ENCODE measurements at places on chromosomes 2 and 18.

- DNase-seq: no peak
Measured at GRCh38 chr2:226179010-226179409, 620.6 kb downstream of the IRS1 start.

DNA sequence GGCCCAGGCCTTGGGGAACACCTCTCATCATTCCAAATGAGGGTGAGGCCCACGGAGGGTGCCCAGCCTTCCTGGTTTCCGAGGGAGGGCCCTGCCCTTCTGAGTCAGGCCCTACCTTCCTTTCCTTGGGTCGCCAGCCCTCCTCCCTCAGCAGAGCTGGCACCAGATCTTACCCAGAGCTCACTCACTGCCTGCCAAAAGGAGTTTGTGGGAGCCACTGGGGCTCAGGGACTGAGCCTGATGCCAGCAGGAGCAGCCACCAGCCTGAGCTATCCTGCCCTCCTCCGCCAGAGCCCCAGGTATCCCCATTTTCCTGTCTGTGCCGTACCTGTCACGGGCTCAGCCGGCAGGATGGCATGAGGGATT is 64.1 kb downstream of the NRP2 start:
- no peak for DNase-seq

DNA sequence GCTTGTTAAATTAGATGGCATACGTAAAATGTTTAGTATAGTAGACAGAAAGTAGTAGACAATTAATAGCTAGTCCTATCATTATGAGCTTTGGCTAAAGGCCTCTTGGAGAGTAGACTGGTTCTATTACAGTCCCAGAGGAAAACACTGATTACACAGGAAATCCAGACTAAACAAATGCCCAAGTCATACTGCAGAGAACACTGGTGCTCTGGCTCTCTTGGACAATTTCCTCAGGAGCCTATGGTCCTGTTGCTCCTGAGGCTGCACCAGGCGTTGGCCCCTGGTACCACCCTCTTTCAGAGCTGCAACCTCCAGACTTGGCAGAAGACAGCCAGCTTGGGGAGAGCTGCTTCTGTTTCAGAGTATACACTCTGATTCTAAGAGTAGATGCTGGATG is 41.8 kb downstream of the STAT1 start:
- no peak for DNase-seq

- no peak for DNase-seq
Measured at GRCh38 chr2:61055557-61055956, 10.1 kb upstream of the SANBR start.

GRCh38 chr2:218963601-218964000 is 4.1 kb downstream of the CDK5R2 start:
- no peak for DNase-seq

GRCh38 chr2:101679037-101679726 is 18.3 kb upstream of the MAP4K4 start:
- no peak for DNase-seq

- no peak for DNase-seq
Measured at GRCh38 chr18:21769206-21769605, 28.6 kb downstream of the MIB1 start.

Measured in activated CD8-positive, alpha-beta memory T cell treated with anti-CD3 and anti-CD28 coated beads for 4 hours (primary cell).